Stimulated activated CD4-positive, alpha-beta T cell treated with anti-CD3 and anti-CD28 coated beads, Interleukin-1b, Interleukin-23, amount 100 ng/mL, for 1 hour (primary cell): ENCODE measurements at places on chromosomes 2 and 18.

DNA sequence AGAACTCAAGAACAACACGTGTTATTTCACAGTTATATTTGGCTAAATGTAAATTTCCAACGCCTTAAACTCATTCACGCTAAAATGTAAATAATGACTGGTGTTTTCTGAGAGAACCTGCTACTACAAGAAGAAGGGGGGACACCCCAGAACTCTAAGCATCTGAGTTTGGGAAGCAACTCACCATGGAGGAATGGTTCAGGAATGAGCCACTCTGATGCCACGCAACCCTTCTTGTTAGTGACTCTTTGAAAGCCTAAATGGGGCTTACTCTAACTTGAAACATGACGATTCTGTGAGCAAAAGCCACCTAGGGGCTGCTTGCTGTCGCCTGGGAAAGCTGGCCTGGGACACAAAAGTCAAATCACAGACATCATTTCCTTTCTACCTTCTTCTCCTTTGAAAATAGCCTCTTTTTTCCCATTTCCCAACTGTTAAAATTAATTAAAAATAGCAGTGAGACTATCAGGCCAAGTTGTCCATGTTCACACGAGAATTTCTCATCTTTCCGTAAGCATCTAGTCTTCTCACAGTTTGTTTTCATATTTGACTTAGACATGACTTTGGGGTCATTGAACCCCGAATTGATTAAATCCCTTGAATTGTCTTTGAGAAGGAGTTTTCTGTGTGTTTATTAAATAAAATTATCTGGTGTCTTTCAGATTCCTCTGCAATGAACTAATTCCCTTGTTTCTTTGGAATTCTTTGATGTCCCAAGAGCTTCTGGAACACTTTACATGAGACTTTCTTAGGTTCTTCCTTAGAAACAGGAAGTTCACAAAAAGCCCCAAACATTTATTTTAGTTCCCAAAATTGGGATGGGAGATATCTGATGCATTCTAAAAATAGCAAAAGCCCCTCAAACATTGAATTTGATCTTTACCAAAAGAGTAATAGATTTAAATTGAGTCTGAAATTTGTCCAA lies 75.5 kb upstream of the CABLES1 start:
- no peak for DNase-seq

- DNase-seq = no peak
These were observed 39.4 kb downstream of the KCMF1 start for GRCh38 chr2:85010404-85010803.

DNA sequence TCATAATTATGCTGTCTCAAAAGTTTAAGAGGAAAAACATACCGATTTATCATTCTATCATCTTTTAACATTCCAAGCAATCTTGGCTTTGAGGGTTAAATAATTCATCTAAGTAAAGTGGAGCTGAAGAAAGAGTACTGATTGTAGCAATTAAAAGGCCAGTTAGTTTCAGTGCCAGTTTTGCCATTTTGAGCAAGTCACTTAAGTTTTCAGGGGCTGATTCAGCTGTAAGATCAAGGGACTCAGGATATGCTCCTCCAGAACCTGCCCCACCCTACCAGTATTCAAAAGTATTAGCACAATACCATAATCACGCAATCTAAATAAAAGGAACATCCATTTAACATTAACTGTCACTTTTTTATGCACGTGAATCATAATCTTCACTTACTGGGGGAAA lies 1.9 kb downstream of the SS18 start:
- DNase-seq = no peak

- no peak for DNase-seq
These were observed 118.5 kb downstream of the CALCRL start for GRCh38 chr2:187329586-187329985.

GRCh38 chr2:12097859-12098258 lies 351.4 kb downstream of the LPIN1 start:
- DNase-seq = no peak

DNA sequence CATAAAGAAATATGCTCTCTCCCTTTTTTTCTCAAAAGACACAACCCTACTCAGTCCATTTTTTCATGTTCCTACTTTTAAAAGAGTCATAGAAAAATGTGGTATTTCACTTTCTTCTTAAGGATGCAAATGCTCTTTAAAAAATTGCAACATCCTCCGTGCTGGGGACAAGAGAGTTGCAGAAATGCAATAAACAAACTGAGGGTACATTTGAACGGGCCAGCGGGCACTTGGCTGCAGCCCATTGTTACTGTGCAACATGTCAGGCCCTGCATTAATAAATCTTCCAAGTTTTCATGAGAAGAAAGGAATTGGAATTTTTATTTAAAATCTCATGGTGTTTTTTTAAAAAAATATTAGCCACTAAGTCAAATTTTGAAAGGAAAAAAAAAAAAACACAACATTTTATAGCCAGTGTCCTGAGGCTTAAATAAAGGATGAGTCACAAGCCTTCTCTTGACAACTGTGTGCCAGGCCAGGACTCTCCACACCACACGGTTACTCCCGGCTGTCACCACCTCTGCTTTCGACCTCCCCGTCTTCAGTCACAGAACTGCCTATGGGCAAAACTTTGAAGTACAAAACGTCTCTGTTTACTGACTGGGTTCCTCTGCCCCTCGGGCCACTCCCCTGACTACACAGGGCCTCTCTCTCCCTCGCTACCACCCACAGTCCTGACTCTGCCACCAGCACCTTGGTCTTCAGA lies 57.5 kb upstream of the MFF start:
- DNase-seq = no peak

- DNase-seq = no peak
These were observed 175.7 kb upstream of the ARL4C start for GRCh38 chr2:234672498-234673150.

DNA sequence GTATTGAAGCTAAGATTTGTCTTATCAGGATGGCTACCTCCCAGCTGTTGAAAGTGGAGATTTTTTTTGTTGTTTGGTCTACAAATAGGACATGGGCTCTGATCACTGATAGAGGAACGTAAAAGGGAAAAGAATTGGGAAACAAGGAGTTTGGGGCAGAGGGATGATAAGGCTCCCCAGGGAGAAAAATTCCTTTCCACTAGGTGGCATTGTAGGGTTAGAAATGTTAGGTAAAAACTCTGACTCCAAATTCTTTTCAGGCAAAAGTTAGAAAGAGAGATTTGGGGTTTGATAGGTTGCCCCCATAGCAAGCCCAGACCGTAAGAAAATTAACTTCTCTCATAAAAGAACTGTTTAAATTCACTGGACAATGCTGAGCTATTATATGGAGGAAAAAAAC lies 19.8 kb downstream of the CMPK2 start:
- no peak for DNase-seq

GRCh38 chr2:26298638-26299393 lies 47.1 kb upstream of the SELENOI start:
- DNase-seq = no peak

DNA sequence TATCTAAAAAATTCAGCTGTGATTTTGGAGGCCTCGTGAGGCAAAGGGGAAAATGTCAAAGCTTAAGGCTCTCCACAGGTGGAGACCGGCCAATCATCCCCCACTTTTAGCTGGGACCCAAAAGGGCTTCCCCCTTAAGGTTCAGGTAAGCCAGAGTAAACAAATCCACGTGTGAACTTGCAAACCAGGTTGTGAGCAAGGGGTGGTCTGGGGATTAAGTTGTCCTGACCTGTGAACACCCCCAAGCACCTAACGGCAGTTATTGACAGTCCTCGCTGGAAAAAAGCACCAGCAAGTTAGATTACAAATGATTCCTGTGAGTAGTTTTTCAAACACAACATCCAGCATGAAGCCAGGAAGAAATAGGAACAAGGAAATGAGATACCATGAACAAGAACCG lies 42.9 kb downstream of the MYO7B start:
- no peak for DNase-seq

- no peak for DNase-seq
These were observed 44.1 kb downstream of the KIF1A start for GRCh38 chr2:240775905-240776304.

DNA sequence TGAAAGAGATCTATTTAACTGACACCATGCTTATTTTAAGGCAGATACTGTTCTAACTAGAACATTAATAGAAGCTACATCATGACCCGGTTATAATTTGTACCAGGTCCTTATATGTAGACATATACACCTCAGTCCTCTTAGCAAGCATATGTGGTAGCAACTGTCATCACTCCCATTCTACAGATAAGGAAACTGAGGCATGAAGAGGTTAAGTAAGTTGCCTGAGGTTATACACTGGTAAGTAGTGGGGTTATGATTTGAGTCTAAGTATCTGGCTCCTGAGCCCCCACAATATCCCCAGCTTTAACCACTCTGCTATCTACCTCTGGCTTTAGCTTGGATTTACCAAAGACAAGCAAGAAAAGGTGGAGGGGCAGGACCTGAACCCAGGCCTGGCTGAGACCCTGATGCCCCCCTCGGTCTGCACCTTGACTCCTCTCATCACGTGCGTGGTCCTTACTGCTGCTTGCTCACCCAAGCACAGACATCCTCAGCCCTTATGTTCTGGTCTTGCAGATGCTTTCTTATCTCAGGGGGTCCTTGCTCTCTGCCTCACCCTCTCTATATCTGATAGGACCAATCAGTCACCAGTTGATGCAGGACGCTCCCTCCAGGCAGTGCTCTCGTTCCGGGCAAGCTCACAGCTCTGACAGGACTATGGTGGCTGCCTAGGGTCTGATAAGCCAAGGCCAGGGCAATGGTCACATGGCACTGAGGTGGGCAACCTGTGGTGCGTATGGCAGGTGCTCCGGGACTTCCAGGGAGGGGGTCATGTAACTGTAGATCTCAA lies 4.0 kb downstream of the DYSF start:
- DNase-seq = no peak

DNA sequence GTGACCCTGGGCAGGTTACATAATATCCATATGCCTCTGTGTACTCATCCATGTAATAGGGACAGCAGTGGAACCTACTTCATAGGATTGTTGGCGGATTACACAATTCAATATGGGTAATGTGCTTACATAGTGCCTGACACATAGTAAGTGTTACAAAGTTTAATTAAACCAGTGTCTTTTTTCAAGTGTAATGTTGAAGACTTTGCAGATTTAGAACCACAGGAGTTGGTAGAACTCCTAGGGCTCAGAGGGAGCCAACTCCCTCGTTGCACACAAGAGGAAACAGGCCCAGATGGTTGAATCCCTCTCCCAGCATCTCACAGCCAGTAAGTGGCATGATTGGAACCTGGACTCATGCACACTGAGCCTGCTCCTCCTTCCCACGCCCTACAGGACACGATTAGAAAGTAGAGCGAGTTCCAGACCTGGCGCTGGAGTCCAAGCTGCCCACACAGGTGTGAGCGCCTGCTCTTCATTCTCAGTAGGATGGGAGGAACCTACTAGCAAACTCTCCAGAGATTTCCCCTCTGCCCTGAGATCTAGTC lies 97.8 kb downstream of the VSNL1 start:
- no peak for DNase-seq

GRCh38 chr18:49486606-49486952 lies 455 bp downstream of the C18orf32 start:
- no peak for DNase-seq

DNA sequence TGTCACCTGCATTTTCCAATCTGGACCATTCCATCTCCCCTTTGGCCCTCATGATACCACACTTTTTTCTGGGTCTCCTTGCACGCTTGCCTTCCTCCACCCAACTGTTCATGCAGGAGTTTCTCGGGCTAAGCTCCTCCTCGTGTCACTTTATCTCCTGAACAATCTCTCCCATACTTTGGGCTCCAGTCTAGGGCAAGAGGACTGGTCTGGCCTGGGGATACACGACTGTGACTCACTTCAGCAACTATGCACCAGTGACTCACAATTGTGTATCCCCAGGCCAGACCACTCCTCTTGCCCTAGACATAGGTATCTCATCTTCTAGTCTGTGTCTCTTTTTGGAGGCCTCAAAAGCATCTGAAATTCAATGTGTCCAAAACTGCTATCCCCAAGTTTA lies 149.4 kb upstream of the PTPRM start:
- no peak for DNase-seq

- DNase-seq = no peak
These were observed 501.5 kb downstream of the BCL11A start for GRCh38 chr2:60051991-60052390.

DNA sequence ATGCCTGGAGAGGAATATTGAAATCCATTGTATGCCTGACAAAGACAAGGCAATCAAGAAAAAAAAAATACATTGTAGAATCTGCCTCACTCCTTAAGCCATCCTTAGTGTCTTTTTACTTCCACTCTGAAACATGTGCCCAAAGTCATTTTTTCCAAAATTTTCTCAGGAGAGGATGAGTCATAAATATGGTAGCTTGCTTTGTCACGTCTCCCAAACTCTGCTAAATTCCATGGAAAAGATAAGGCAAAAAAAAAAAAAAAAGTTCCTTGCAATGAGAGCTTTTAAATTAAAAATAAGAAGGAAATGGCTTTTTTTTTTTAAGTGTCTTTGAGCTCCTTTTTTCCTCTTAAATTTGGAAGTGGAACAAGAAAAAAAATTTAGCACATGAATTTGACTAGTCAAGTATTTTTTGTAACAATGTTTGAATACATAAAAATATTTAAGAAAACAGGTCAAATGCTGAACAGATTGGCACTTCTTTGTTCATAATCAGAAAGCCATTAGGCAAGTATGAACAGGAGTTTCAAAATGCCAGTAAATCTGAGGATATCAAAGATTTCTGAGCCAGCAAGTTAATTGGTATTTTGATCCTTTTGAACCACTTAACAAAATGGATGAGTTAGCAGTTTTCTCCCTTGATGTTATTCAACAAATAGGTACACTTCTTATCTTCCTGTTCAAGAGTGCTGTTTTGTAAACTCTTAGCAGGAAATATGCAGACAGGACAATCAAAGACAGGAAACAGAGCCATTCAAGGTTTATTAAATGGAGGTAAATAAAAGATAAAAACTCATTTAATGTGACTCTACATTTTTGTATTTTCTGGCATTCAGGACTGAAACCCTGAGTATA lies 247.3 kb upstream of the SP5 start:
- DNase-seq = no peak

DNA sequence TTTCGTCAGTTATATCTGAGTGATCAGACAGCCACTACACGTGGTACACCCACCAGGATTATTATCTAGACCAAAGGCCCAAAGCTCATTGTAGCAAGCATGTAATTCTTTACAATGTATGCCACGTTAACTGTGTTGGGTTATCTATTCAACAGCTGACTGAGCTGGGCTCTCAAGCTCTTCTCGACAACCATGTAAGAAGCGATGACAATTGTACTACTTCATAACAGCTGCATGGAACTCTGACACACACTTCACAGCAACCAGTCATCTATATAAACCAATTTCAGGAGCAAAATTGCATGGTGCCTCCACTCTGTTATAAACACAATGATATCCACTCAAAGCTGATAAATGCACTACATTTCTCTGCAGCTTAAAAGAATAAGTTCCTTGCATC lies 701.8 kb downstream of the NR4A2 start:
- no peak for DNase-seq

DNA sequence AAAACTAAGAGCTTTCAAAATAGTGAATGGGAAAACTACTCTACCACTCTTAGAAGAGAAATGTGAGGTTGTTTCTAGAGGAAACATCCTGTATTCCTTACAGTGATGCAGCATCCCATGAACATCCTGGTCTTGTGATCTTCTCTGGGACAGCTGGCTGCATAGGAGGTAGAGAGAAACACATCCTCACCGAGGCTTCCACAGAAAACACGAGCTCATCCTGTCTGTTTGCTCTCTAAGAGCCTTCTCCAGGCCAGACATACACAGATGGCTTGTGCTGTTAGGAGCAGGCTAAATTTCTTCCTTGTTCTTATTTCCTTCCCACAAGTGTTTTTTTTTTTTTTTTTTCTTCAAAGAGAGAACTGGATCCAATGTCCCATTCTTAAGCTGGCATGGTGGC lies 14.7 kb upstream of the FZD7 start:
- no peak for DNase-seq

GRCh38 chr18:59428018-59428417 lies 69.0 kb upstream of the LMAN1 start:
- no peak for DNase-seq

GRCh38 chr18:14975431-14975830 lies 227.5 kb downstream of the ANKRD30B start:
- no peak for DNase-seq
